ENCODE measurements at places on chromosomes 6 and 20. TPM values are rescaled to one million over a fixed set of nuclear protein-coding genes. Genes with fewer than 3 reads are reported as not detected.

DNA sequence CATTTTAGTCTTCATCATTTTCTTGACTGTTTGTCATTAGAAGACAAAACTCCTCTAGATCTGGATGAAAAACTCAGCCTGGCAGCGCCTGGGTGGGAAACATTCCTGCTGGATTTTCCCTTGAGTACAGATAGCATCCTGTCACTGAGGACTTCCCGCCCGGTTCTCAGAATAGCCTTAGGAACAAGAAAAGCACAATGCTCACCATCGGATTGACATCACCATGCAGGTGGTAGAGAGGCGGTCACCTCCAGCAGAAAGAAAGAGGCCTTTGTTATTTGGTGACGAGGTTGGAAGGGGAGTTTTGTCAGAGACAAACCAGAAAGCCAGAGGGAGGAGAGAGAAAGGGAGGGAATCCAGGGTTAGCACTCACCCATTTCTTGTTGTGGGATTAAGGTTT is 39.8 kb downstream of the KIF25 start:
- DNase-seq, result no peak

GRCh38 chr6:119848696-119849095 is 499.1 kb upstream of the MAN1A1 start:
- no peak for DNase-seq

DNA sequence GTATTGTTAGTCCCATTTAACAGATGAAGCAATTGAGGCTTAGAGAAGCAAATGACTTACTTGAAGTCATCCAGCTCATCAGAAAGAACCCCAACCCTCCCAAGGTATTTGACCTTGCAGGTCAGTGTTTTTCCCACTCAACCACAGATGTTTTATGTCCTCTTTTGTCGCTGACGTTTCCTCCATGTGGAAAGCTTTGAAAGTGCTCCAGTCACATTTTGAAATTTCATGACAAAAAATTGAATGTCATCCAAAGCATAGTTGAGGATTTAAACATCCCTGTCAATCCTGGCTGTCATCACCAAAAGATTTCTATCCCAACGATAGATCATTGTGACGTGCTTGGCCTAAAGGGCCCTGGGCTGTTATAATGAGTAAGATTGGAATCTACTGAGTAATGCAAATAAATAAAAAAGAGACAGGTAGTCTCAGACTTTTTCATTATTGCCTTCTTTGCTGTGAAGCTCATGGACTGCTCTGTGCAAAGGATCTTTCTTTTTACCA is 102.7 kb downstream of the TSHZ2 start:
- DNase-seq, result no peak

- DNase-seq, result no peak
Observed at GRCh38 chr6:16837217-16837972, 76.1 kb upstream of the ATXN1 start.

GRCh38 chr6:25697537-25698340 is 45.7 kb downstream of the SCGN start:
- DNase-seq, result no peak

- DNase-seq, result no peak
Observed at GRCh38 chr6:474453-475185, 83.1 kb downstream of the IRF4 start.

Gene CRISP2
- total RNA-seq, result not detected

GRCh38 chr20:54276577-54277169 is 68.8 kb downstream of the PFDN4 start:
- DNase-seq, result no peak

DNA sequence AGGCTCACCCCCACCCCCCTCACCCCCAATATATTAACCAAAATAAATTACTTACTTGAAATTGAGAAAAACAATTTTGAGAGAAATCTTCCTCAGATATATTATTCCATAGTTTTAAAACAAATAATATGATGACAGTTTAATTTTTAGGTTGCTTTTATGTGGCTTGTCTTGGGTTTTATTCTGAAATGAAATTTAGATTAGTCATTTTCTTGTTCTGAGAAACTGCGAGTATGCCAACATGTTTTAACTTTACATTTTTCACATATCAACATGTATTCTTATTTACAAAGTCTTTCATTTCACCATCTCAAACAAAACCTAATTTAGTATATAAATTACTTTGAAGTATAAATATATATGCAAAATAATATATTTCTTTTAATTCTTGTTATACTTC is 11.1 kb downstream of the REV3L start:
- DNase-seq, result no peak

DNA sequence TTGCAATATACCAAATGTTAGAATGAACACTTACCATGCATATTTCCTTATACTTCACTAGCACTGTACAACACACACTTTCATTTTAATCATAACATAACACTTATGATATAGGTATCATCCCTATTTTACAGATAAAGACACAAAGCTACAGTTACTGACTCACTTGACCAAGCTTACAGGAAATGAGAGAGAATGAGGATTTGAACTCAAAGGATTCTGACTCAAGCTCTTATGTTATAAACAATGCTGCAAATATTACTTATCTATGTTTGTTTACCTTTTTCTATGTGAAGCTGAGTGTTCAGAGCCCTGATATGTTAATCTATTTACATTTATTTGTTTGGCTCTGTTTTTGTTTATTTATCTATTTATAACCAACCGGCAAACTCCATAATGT is 245.4 kb downstream of the PTPRK start:
- DNase-seq, result peak; percentile 84

DNA sequence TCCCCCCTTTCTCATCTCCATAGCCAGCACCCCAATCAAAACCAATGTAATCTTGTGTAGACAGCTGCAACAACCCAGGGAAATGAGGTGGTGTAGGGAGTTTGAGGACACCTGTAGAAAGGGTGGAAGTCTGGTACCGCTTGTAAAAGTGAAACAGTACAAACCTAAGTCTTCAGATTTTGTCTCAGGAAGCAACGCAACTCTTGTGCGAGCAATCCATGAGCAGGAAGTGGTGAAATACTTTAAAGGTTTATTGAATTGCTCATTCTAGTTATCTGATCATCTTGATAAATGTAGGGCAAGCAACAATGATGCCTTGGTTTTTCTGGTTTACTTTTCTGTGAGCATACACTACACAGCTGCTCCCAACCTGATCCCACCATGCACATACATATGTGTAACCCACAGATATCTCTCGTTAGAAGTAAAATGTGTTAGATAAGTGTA is 71.1 kb upstream of the THEMIS start:
- peak; percentile 70 for DNase-seq

DNA sequence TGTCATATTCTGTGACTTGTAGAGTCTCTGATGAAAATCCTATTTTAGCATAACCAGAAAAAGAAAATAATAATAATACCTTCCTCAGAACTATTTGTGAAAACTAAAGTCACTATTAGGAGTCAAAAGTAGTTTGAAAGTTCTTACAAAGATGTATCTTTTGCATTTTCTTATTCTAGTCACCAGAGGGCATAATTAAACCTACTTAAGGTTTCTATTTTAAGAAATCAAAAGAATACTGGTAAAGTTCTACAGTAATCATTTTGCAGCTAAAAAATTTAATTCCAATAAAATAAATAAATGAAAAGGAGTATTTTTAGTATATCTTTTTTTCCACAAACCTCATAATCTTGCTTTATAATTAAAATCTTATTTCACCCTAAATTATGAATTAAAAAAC is 28.0 kb upstream of the MCM9 start:
- DNase-seq, result peak; percentile 10

Gene CST4
- not detected for total RNA-seq

Gene TREML1
- total RNA-seq, result not detected

GRCh38 chr6:105982761-105983540 is 103.2 kb upstream of the PRDM1 start:
- DNase-seq, result no peak

DNA sequence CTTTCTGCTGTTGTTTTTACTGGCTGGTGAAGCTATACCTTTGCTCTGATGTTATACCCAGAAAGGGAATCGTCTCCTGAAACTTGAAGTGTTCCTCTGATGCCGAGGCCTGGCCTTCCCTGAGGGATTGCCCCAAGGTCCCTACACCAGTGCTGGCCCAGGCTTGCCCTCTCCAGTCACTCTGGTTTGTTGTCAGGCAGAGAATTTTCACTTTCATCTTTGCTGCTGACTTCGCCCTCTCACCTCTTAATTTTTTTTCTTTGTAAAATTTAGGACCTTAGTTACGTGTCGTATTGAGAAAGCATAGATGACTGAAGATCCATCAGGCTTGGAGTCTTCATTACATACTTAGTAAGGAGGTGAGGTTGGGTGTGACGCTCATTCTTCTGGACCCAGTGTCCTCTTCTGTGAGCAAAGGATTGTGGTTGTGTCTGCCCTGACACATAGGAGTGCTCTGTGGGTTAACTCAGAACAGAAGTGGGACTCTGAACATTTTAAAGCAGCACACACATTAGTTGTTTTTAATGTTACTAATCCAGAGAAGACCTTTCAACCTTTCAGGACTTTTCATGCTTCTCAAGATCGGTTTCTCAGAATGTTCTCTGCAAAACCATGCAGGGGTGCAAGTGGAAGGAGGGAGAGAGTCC is 45.4 kb downstream of the TULP4 start:
- DNase-seq, result no peak

Gene SPDEF
- not detected for total RNA-seq

- no peak for DNase-seq
Observed at GRCh38 chr6:94751641-94752329, 825.5 kb upstream of the MANEA start.

GRCh38 chr6:153056308-153056707 is 53.8 kb upstream of the MTRF1L start:
- DNase-seq, result no peak

DNA sequence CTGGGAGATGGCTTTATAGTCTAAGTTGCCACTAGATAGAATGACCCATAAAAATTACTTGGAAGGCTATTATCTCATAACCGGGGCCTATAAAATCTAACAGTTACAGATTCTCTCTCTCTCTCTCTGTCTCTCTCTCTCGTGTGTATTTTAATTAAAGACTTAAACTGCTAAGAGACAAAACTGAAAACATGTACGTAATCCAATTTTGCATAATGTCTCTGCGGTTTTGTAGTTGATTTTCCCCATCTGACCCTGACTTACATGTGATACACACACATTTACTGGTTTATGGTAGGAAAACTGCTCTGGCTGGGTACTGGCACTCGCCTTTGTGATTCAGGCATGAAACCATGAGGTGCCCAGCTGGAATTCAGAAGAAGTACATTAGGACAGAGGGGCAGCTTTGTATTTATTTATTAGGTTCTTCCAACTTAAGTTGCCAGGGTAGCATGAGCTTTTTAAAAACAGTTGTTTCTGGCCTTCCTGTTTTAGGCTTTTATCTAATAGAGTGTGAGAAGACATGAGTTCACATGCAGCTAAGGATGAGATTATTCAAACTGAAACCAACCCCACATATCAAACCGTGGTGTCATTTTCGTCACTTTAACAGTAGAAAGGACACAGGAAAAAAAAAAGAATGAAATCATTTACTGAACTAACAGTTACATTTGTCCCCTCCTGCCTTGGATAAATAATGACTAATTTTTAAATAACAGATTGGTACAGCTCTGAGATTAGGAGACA is 182.5 kb downstream of the GMPR start:
- peak; percentile 83 for DNase-seq

Gene TMEM14A
- 18.5 TPM for total RNA-seq

All from IMR-90 (cell line).